ENCODE measurements at places on chromosomes 2 and 18. TPM values are rescaled to one million over a fixed set of nuclear protein-coding genes. Genes with fewer than 3 reads are reported as not detected.

GRCh38 chr2:150679456-150680120 is 192.1 kb upstream of the RND3 start:
- no peak for DNase-seq

- DNase-seq, result no peak
These were observed 35.8 kb downstream of the FOSL2 start for GRCh38 chr2:28428486-28428885.

DNA sequence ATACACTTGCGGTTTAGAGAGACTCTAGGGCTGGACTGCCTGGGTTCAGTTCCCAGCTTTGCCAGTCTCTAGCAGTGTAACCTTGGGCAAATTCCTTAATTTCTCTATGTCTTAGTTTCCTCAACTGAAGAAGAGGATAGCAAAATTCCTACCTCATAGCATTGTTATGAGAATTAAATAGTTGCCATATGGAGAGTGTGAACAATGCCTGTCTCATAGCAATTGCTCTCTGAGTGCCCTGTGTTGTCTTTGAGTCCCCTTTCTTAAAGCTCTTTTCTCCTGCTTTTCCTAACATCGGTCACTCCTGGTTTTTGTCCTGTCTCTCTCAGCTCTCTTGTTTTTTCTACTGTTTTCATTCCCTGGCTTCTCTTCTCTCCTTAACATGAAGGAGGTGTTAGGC is 116.8 kb upstream of the ALPP start:
- no peak for DNase-seq

DNA sequence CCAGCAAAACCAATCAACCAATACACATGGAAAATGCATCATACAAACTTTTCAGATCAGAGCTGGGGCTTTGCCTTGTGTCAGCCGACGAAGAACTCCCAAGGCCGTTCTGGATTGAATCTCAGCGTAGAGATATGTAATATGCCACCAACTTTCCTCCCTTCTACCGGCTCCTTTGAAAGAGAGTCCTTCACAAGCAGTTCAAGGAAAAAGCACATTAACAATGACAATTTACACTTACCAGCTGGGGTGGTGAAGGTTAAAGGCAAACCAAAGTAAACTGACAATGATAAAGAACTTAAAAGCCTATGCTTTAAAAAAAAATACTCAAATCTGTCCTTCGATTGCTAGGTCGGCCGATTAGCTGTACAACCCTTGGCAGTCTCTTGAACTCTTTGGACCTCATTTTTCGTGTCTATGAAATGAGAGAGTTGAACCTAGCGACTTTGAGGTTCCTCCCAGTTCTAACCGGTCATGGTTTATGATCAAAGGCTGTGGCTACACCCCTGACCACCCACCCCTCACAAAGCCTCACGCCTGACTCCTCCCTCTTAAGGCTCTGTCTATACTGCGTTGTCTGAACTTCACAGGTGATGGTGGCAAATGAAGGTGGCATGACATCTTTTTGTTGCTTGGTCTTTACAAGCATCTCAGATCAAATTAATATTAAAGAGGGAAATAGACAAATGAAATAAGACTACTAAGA is 46.2 kb downstream of the BCL2 start:
- DNase-seq, result no peak

- peak; percentile 23 for DNase-seq
These were observed 194.2 kb downstream of the INHBB start for GRCh38 chr2:120539937-120540718.

PLEKHH2 gene
- total RNA-seq, result 11.2 TPM

C18orf54 gene
- 21.5 TPM for total RNA-seq

ZSWIM2 gene
- 0.39 TPM for total RNA-seq

GGCX gene
- 41.7 TPM for total RNA-seq

- no peak for DNase-seq
These were observed 291.6 kb downstream of the ALPK2 start for GRCh38 chr18:58337285-58337684.

GRCh38 chr2:159775021-159775420 is 23.0 kb downstream of the CD302 start:
- DNase-seq, result no peak

- no peak for DNase-seq
These were observed 862 bp upstream of the TMEM177 start for GRCh38 chr2:119678021-119678656.

DNA sequence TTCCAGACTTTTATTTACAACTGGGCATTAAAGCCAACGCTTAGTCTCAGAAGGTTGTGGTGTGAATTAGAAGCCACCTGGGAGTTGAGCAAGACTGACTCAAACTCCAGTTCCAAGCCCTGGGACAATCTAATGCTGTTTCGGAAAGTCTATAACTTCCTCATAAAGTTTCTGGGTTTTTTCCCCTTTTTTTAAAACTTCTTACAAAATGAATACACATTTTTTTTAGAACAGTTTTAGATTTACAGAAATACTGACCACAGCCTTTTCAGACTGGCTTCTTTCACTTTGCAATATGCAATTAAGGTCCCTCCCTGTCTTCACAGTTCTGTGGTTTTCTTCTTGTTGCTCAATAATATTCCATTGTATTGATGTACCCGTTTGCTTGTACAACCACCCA is 115.9 kb upstream of the TWIST2 start:
- no peak for DNase-seq

DNA sequence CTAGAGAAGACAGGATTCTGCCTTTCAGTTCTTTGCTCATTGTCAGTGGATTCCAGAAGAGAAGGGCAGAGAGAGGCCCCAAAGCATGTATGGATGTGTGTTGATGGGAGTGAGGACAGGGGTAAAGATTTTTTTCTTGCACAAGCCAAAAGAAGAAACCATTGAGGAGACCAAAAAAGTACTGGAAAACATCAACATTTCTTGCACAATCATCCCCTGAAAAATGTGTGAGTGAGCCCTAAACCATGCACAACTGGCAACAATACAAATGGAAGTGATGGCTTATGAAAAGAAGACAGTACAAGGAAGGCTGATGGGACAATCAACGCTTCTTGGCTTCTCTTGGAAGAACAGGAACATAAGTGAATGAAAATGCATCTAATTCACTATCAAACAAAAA is 5.6 kb upstream of the SMAD7 start:
- no peak for DNase-seq

NT5DC4 gene
- total RNA-seq, result not detected

GRCh38 chr2:12534646-12535263 is 182.0 kb upstream of the TRIB2 start:
- DNase-seq, result peak; percentile 13

- no peak for DNase-seq
These were observed 1158.3 kb downstream of the RPIA start for GRCh38 chr2:89849731-89850130.

GRCh38 chr18:10928011-10928771 is 221.2 kb downstream of the PIEZO2 start:
- DNase-seq, result no peak

PROM2 gene
- 0.95 TPM for total RNA-seq

OSR1 gene
- not detected for total RNA-seq

GRCh38 chr2:220104871-220105351 is 477.5 kb downstream of the SLC4A3 start:
- peak; percentile 49 for DNase-seq

DNA sequence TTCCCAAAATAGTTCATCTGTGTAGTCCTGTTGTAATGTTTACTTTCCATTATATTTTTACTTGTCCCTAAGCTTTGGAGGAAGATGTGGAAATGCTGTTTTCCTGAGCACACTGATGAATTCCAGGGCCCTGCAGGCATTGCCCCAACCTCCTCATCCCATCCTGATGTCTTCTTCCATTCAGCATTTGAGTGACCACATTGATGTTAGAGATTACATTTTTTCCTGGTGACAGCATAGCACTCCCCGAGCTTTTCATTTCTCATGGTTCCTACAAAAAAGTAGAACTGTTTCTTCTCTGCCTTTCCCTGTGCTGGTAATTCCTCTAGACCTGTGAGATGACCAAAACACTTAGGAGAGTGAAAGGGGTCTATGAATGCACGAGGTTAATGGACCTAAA is 4.8 kb downstream of the IL36A start:
- no peak for DNase-seq

DNA sequence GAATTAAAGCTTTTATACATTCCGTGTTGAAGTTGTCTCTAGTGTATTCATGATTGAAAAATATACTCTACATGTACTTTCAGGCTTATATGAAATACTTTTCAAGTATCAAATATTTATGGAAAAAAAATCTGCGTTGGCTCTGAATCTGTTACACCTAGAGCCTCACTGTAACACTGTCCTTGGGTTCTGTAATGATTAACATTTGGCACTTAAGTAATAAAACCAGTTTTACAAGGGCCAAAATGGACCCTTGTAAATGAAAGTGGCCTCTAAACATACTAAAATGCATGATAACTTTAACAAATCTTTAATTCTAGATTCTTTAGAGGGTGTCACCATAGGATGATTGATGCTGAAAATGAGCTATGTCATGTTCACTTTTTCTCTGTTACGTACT is 162.8 kb downstream of the PTPRM start:
- no peak for DNase-seq

C2orf80 gene
- not detected for total RNA-seq

- DNase-seq, result no peak
These were observed 670.7 kb downstream of the ERBB4 start for GRCh38 chr2:211867845-211868451.

OTOS gene
- not detected for total RNA-seq

DNA sequence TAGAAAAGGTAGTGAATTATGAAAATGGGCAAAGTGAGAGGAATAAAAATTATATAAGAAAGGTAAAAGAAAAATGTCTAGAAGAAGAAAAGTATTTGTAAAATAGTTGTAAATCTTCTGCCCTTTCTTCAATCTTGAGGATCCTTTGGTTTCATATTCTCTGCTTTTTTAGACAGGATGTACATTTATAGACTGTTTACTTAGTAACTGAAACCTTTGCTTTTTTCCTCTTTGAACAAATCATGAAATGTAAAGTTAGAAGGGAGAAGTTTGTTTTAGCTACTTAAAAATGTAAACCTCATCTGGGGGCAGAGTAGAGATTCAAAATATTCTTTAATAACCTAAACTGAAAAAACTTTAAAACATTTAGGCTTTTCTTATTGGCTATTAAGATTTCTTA is 150.4 kb upstream of the ITGA4 start:
- DNase-seq, result no peak

RTP5 gene
- total RNA-seq, result not detected

GRCh38 chr18:76058146-76058545 is 436.9 kb downstream of the ZNF516 start:
- no peak for DNase-seq

ALLC gene
- not detected for total RNA-seq

CHCHD5 gene
- total RNA-seq, result 17.5 TPM

GRCh38 chr2:36356298-36356989 is 866 bp downstream of the CRIM1 start:
- no peak for DNase-seq

KHK gene
- 3.3 TPM for total RNA-seq

DNA sequence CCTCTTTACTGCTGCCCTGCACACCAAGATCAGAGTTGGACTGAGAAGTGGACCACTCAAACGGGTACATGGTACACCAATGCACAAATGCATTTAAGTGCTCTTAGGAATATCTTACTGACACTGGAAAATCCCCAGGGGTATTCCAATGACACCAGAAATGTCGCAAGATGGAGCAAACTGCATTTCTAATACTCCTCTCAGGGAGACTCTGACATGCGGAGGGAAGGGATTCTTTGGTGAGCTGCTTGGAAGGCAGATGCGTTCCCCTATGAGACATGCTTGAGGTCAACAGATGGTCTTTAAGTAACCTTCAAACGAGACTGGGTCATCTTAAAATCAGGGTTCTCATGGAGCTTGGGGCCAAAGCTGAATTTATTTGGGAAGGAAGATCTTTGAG is 521.8 kb upstream of the TCF4 start:
- no peak for DNase-seq

DNA sequence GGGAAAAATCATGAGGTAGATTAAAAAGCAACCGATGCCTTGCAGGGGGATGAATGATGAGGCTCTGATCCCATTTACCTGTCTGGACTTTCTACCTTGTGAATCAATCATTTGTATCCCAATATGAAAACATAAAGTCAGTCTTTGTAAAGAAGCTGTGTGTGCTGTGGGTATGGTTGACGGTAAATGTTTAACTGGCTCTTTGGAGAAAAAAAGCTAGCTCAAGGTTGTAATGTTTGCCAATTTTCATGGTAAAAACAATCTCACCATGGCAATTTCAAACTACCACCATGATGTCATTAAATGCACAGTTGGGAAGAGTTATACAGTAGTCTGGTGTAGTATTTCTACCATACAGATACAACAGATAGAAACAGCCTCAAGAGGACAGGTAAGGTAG is 14.6 kb downstream of the TTR start:
- no peak for DNase-seq

DNA sequence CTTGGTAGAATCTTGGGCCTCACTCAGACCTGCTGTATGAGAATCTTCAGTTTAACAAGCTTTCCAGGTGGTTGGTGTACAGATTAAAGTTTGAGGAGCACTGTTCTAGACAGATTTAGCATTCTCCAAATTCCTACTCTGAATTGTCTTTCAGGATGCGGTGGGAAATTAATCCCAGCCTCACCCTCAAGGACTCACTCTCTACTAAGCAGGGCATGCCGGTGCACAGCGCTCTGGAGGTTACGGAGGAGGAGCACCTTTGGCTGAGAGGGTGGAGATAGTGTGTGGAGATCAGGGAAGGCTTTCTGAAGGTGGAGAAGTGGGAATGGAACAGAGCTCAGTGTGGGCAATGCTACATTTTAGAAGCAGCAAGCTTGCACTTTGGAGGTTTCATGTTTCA is 359.2 kb downstream of the LRATD1 start:
- no peak for DNase-seq

PLA2R1 gene
- total RNA-seq, result 0.45 TPM

DNA sequence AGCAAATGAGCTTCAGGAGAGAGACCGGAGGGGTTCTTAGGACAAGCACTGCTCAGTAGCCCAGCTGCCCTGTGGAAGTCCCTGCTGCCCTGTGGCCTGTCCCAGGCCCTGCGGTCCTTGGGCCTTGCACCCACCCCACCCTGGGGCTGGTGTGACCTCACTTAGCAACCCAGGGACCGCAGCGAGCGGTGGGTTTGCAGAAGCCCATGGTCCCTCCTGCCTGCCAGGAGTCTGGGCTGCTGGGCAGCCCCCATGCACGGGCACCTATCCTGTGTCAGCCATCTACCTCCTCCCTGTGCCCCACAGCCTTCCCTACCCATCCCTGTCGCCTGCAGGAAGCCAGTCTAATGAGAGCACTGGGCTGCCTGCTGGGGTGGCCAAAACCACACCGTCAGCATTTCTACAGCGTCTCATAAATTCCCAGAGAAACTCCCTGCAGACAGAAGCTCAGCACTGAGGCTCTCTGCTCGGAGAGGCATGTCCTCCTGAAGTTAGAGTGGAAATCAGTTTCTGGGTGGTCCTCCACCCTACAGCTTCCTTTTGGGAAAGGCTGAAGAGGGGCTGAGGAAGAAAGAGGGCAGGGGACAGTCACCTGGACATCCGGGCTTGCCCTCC is 231.1 kb upstream of the HS6ST1 start:
- no peak for DNase-seq

Measured in neural progenitor cell (in vitro differentiated cells).